ENCODE measurements at places on chromosomes 7 and 10.

- no peak for DNase-seq
These were observed 89.6 kb downstream of the EGFR start for GRCh38 chr7:55108401-55108800.

- peak; percentile 24 for DNase-seq
These were observed 69.9 kb upstream of the FGL2 start for GRCh38 chr7:77269360-77270093.

DNA sequence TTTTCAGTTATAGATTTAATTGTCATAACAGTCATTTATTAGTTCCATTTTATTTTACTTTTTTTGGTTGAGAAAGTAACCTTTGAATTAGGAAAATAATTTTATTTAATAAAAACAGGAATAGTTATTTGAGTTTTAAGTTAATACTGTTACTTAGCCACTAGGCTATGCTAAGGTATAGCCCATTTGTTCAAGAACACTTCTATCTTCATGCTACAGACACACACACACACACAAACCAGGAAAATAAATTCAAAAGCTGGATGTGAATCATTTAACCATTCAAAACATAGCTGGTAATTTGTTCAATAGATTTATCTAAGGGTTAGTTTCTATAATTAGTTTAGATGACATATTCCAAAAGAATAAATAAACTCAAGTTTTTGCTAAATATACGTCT lies 148.4 kb downstream of the RNF133 start:
- DNase-seq: no peak

GRCh38 chr10:75553550-75553949 lies 122.1 kb downstream of the LRMDA start:
- DNase-seq: no peak

DNA sequence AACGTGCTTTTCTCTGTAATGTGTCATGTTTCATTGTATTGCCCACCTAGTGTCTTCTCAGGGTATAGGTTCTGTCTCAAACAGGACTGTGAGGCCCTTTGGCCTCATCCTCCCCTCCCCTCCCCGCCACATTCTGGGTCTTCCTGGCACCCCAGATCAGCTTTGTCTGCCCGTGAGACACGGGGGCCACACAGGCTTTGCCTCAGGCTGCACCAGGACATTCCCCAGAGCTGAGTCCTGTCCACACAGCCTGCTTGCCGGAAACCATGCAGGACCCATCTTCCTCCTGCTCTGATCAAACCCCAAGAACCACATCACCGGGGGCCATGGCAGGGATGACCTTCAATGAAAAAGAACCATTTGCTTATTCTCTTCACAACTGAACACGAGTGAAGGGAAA lies 18.6 kb downstream of the MAT1A start:
- DNase-seq: no peak
